ENCODE measurements at places on chromosomes 2 and 18. TPM values are rescaled to one million over a fixed set of nuclear protein-coding genes. Genes with fewer than 3 reads are reported as not detected.

The KLHL29 gene
- 0.67 TPM for total RNA-seq

The CRYGD gene
- not detected for total RNA-seq

The RAMP1 gene
- 35.8 TPM for total RNA-seq

The TUBA3D gene
- total RNA-seq: not detected

The SCG2 gene
- total RNA-seq: 18.0 TPM

The SIX3 gene
- not detected for total RNA-seq

The TUBB8B gene
- not detected for total RNA-seq

The SMAD7 gene
- total RNA-seq: 12.6 TPM

The RNMT gene
- total RNA-seq: 15.6 TPM

The SCYGR4 gene
- total RNA-seq: not detected

The SLC1A4 gene
- 11.8 TPM for total RNA-seq

The XDH gene
- total RNA-seq: not detected

The CYTIP gene
- total RNA-seq: 2.8 TPM

The CHRND gene
- not detected for total RNA-seq

The MGAT5 gene
- 21.2 TPM for total RNA-seq

The CACNB4 gene
- total RNA-seq: 0.12 TPM

The GALR1 gene
- not detected for total RNA-seq

The CHRNA1 gene
- not detected for total RNA-seq

The GAREM1 gene
- total RNA-seq: 0.17 TPM

The DNAJC5G gene
- not detected for total RNA-seq

The GALNT3 gene
- 0.59 TPM for total RNA-seq

The FKBP1B gene
- total RNA-seq: 6.6 TPM

The GRB14 gene
- total RNA-seq: not detected

The MYO7B gene
- 5.8 TPM for total RNA-seq

The EMILIN2 gene
- 1.2 TPM for total RNA-seq

The CFAP53 gene
- total RNA-seq: 0.15 TPM

Measured in M059J (cell line).